ENCODE measurements at places on chromosomes 5 and 9.

DNA sequence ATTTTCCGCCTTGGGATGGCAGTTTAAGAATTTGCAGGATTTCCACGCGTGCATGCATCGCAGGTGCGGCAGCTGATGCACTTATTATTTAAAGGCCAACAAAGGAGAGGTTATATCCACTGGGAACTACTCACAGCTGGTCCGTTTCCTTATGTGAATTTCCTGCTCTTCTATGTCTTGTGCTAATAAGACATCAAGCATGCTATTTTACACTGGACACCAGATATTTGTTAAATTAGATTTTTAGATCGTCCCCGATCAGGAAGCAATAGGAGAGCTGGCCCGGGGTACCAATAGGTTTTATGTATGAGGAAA lies 476 bp upstream of the DTWD2 start:
- no peak for DNase-seq

GRCh38 chr9:14273696-14274121 lies 40.2 kb downstream of the NFIB start:
- no peak for DNase-seq

- no peak for DNase-seq
Observed at GRCh38 chr5:158423623-158424200, 564.8 kb upstream of the CLINT1 start.

- DNase-seq, result no peak
Observed at GRCh38 chr5:65482736-65483545, 1.2 kb upstream of the ADAMTS6 start.

DNA sequence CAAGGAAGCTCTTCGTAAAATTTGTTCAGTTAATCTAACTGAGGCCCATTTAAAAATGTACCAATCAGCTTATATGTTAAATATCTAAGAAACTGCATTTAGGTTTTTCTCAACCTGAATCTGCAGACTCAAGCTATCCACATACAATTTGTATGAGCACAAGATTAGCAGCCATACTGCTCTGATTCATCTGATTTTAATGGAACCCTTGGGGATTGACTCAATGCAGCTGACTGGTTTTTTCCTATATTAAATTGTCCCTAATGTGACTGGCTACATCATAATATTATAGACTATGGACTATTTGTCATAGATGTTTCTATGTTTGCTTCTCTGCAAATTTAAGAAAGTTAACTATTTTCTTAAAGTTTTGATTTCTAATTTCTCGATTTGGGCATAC lies 451.0 kb upstream of the TUSC1 start:
- DNase-seq, result no peak

- no peak for DNase-seq
Observed at GRCh38 chr5:84378420-84378819, 6.3 kb downstream of the EDIL3 start.

DNA sequence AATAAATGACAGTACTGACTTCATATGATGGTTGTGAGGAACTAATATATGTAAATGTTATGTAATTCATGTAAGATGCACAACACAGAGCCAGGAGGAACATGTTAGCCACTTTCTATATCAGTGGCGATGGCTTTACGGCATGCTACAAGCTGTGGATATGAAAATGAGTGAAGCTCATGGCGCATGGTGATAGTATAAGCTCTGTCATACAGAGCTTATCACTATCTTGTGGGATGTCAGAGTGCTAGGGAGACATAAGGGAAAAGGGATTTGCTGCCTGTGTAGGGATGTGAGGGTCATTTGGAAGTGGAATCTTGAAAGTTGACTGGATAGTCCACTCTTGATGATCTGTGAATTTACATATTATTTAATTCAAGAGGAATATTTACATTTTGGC lies 13.6 kb downstream of the CPEB4 start:
- no peak for DNase-seq

GRCh38 chr9:75979362-75979761 lies 88.9 kb downstream of the PCSK5 start:
- DNase-seq, result no peak

DNA sequence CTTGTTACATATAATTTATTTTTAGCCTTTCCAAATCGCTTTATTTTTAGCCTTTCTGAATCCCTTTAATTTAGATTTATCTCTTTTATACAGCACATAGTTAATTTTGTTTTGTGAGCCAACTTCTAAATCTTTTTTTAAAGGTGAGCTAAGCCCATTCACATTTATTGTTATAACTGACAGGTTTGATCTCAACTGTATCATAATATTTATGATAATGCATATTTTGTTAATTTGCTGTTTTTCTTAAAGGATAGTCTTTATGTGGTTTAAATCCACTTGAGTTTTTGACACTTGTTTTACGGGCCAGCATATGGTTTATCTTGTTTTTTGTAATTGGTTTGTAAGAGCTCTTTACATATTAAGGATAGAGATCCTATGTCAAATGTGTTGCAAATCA lies 177.8 kb upstream of the SMIM23 start:
- DNase-seq, result no peak

DNA sequence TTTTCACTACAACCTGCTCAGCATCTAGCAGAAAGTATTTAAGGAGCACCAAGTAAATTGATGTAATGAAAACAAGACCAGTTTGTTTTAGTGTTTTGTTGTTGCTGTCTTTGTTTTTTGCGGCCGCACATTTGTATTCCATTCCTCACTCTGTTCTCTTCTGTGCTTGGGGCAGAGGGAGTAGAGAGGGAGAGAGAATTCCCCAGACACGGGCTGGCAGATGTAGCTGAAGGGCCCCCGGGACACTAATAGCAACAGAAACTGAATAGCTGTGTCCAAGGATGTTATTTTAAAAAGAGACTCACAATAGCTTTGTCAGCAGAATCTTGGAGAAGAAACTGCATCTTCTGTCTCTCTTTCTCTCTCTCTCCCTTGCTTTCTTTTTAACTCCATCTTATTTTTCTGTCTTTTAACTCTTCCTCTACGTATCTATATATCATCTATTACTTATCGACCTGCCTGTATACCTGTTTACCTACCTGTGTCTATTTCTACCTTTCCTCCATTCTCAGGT lies 145.3 kb downstream of the PAPPA start:
- DNase-seq, result no peak

GRCh38 chr9:128729302-128729701 lies 5.4 kb upstream of the ZDHHC12 start:
- DNase-seq, result no peak

GRCh38 chr5:29963956-29964355 lies 1229.5 kb upstream of the CDH6 start:
- no peak for DNase-seq

DNA sequence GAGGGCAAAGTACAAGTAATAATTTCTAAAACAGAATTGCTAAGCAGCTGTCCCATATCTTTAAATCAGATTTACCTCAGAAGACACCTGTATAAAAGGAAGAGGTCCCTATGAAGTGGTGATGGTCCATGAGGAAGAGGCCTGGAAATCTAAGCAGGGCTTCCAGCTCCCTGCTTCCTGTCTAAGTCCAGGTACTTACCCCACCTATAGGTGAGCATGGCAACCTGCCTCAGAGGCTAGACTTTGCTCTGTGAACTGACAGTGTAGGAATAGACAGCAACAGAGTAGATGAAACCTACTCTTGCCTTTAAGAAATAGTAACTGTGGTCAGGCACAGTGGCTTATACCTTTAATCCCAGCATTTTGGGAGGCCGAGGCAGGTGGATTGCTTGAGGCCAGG lies 55.8 kb upstream of the ARRDC3 start:
- DNase-seq, result no peak

DNA sequence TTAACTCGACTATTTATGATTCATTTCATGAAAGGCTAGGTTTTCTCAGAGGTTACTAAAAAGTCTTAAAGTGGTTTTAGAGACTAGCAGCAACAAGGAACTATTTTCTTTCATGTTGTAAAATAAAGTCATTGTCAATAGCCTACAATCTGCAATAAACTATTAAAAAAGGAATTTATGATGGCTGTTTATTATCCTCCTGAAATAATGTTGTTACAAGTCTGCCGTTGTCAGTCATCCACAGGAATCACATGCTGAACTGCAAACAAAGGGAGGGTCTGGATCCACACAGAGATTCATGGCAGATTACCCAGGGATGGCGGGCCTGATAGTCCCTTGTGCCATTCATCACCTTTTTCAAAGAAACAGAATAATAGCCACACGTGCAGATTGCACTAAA lies 49.2 kb downstream of the TMEM174 start:
- no peak for DNase-seq

DNA sequence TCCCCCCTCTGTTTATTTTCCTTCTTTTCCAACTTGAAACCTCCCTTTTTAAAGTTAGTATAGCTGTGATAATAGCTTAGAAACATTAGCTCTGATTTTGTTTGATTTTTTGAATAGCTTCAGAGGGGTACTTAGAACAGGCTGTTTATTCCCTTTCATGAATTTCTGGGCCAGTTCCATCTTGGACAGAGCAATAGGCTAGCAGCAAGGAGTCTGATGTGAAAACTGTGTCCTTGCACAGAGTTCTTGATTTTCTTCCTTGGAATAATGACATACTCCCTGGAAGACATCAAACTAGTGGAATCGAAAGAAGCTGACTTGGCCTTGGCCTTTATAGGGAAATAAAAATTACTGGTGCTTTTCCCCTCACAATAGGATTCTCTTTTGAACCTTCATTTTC lies 32.9 kb downstream of the NTRK2 start:
- no peak for DNase-seq

DNA sequence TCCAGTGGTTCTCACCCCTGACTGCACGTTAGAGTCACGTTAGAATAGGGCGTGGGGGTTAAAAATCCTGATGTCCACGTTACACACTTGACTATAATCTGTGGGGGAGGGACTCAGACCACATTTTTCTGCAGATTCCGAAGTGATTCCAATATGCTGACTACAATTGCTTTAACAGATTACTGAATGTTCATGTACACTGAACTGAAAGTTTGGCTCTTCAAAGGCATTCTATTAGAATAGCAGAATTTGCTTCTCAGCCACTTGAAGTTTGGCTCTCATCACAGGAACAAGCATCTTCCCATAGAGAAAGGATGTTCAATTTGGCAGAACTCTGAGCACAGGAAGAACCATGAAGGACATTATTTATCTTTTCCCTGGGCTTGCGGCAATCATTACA lies 84.5 kb downstream of the HAPLN1 start:
- no peak for DNase-seq

- DNase-seq, result no peak
Observed at GRCh38 chr5:33824516-33825195, 67.1 kb downstream of the ADAMTS12 start.
